Stimulated activated effector memory CD8-positive, alpha-beta T cell treated with anti-CD3 and anti-CD28 coated beads, Interleukin-12 subunit alpha, Interleukin-12 subunit beta, amount 100 ng/mL, for 72 hours (primary cell): ENCODE measurements at places on chromosomes 16 and 17.
A peak's percentile ranks its signal among the peaks of the same experiment; 100 is the strongest.

DNA sequence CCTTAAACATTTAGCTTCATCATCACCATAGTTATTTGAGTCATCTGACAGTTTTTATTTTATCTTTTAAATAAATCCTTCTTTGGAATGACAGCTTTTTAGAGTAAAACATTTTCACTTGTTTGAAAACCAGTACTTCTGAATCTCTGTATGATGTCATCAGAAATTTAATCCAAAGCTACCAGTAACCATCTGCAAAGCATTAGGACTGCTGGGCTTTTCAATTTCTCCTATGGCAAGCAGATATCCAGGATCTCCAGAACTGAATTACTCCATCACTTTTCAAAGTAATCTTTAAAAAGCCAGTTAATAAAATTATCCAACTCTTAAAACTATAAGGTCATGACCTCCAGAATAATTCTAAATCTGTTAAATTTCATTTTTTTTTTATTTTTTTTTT, 51.5 kb downstream of the CHCT1 start:
- DNase-seq, result no peak

DNA sequence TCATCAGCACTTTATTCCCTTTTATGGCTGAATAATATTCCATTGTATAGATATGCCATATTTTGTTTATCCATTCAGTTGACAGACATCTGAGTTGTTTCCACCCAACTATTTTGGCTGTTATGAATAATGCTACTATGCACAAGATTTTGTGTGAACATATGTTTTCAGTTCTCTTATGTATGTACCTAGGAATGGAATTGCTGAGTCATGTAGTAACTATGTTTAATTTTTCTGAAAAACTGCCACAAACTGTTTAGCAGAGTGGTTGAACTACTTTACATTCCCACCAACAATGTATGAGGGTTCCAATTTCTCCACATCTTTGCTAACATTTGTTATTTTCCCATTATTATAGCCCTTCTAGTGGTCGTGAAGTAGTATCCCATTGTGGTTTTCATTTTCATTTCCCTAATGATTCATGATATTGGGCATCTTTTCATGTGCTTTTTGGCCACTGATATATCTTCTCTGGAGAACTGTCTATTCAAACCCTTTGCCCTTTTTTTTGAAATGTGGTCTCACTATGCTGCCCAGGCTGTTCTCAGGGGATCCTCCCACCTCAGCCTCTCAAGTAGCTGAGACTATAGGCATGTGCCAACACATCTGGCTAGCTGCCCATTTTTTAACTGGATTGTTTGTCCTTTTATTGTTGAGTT, 26.3 kb downstream of the SMURF2 start:
- peak; percentile 60 for DNase-seq

GRCh38 chr16:27199736-27200135, 3.6 kb upstream of the KDM8 start:
- peak; percentile 53 for DNase-seq

- DNase-seq, result no peak
Measured at GRCh38 chr16:83068686-83069085, 441.9 kb downstream of the CDH13 start.

DNA sequence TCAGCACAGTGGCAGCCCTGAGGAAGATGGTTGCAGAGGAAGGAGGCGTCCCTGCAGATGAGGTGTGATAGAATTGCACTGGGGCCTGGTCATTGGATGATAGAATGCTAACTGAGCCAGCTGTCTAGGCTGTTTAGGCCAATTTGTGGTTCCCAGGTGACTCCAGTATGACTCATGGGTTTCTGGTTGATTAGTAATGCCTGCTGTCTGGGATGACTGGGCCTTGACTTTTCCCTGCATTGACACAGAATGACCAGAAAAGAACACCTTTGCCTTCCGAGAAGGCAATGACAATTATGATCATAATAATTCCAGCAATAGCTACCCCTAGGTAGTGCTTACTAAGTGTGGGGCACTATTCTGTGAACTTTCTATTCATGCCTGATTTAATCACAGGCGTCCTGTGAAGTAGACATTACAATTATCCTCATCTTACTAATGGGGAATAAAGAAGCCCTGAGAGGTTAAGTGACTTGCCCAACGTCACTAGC, 31.5 kb downstream of the USP43 start:
- peak; percentile 60 for DNase-seq

DNA sequence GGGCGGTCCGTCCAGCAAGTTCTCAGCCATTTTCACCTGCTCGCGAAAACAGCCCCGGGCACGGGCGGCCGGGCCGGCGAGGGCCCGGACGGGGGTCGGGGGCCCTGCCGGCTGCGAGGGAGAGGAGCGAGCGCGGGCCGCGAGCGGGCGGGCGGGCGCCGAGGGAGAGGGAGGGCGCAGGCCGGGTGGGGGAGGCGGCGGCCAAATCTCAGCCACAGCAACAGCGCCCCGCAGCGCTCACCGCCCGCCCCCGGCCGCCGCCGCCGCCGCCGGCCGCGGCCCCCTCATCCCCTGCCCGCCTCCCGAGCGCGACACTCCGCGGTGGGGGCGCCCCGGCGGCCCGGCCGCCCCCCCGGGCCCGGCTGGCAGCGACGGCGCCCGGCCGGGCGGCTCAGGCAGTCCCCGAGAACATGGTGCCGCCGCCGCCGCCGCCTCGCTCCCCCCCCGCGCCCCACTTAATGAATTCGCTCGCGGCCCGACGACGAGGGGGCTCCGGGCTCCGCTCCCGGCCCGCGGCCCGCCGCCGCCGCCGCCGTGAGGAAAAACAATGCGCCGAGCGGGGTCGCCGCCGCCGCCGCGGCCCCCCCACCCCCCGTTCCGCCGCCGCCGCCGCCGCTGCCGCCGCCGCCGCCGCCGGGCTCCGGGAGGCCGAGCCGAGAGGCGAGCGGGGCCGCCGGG, 487 bp downstream of the CREBBP start:
- DNase-seq, result peak; percentile 59

- DNase-seq, result no peak
Measured at GRCh38 chr16:53946746-53947386, 242.9 kb downstream of the FTO start.

- no peak for DNase-seq
Measured at GRCh38 chr17:46046957-46047356, 47.9 kb downstream of the STH start.

DNA sequence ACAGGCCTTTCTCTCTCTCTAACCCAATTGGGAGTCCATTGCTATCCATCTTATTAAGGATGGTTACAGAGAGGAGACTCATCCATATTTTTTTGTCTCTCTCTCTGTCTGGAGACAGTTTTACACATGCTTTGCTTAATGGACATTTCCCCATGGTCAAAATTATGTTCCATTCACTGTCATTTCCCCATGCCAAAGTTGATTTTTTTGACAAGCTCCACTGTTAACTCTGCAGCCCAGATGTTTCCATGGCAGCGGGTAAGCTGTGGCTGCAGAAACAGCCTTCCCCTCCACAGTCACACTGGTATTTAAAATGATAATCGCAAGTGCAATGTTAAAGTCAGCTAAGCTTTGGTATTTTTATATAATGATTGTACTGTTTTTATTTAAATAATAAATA, 63.9 kb upstream of the HLF start:
- no peak for DNase-seq

DNA sequence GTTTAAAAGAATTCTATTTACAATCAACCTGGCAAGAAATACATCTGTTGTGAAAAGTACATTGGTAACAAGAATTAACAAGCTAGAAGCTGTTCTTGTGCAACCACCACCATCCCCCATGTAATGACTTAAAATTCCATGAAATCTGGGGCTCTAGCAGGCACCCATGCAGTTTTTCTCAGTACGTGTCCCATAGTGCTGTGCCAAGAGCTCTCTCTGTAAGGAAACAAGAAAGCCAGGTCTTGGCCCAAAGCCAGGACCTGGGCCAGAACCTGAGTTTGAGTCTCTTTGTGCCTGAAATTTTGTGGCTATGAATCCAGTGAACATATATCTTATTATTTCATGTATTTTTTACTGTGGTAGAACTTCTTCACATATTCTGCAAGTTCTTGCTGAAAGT, 46.6 kb downstream of the NUP93 start:
- peak; percentile 29 for DNase-seq

GRCh38 chr16:8828541-8829165, 31.0 kb downstream of the PMM2 start:
- no peak for DNase-seq

- DNase-seq, result no peak
Measured at GRCh38 chr17:35099908-35100307, 19.8 kb downstream of the RAD51D start.

DNA sequence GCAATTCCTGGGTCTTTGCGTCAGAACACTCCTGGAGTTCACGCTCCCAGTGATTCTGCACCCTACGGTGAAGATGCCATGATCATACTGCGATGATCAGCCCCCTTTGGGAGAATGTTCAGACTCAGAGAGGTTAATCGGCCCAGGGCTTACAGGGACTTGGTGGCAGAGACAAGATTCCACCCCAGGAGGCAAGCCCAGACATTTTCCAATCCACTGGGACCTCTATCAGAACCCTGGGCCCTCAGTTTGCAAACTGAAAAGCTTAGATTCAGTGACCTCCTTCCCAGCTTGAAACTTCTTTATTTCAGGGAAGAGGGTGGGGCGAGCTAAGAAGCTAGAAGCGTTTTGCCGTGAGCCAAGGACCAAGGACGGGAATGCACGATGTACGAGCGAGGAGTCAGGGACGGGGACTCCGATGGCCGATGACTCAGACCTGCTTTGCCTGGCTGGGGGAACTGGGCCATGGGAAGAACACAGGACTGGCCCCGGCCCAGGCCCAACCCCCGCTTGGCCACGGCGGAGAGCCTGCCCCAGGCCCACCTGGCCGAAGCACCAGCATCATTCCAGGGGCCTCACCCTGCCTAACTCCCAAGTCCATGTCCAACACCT, 34.7 kb downstream of the SOCS3 start:
- no peak for DNase-seq

DNA sequence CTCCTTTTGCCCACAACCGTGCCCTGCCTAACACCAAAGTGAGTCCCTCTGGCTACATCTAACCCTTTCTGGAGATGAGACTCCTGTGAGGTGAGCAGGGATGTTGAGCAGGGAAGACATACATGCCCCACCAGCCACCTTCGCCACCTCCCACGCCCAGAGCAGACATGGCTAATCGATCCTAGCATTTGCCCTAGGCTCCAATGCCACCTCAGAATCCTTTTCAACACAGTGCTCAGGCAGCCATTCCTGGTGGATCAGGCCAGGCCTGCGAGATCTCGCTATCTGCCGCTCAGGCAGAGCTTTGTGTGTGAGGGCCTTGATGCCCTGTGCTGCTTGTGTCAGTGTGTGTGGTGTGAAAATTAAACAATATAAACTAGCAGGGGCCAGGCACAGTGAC, 21.0 kb downstream of the SCGB1C2 start:
- no peak for DNase-seq

GRCh38 chr16:81816351-81816750, 37.3 kb downstream of the PLCG2 start:
- no peak for DNase-seq

DNA sequence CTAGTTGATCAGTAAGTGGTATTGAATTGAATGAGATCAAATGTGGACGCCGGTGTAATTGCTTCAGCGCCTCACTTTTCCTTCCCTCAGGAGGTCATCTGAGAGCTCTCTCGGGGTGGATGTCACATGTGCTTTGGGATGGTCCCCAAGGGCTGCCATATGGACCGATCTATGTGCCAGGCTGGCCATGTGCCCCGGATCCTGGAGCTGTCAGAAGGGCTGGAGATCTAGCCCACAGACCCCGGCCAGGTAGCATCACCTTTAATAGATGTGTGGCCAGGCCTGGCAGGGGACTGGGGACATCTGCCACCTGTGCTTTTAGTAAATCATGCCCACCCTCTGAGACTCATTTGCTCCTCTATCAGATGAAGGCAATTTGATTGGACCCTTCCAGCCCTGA, 95.3 kb upstream of the CRHR1 start:
- DNase-seq, result no peak

GRCh38 chr16:14202697-14203096, 131.6 kb downstream of the MRTFB start:
- DNase-seq, result no peak

DNA sequence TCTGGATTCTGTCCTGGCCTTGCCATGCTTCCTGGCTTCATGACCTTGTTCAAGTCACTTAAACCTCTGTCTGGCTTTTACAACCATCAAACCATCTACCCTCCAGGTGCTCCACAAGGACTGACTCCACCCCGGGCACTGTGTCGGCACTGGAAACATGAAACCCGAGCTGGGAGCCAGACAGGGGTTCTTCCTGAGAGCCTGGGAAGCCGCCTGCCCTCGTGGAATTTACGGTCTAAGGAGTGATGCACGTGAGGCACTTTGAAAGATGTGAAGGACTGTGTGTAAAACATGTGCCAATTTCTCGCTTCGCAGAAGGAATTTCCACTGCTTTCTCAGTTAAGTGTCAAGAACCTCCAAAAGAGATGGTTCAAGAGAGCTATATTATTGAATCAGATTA, 11.6 kb downstream of the CDK5R1 start:
- DNase-seq, result no peak

GRCh38 chr17:39404542-39405378, 3.3 kb upstream of the FBXL20 start:
- DNase-seq, result peak; percentile 60

DNA sequence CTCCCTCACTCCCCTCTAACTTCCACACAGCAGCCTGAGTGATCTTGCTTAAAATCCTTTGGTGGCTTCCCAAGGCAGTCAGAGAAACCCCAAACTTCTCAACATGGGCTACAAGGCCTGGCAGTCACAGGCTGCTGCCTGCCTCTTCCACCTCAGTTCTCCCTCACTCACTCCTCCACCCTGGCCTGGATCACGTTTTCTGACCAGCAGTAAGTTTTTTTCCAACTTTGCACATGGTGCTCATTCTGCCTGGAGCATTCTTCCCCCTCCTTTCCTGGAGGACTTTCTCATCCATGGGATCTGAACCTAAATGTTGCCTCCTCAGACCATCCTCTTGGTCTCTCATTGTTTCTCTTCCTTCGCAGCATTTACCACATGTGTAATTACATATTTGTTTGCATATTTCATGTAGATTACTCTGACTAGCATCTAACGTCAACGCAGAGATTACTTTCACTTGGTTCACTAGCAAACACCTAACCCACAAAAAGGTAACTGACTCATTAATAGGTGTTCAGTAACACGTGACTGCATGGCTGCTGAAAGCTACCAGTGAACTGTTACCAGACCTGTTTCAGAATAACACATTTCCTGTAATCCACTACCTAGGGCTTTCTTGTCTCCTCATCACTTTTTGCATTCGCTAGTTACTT, 17.1 kb downstream of the GNA13 start:
- DNase-seq, result no peak

DNA sequence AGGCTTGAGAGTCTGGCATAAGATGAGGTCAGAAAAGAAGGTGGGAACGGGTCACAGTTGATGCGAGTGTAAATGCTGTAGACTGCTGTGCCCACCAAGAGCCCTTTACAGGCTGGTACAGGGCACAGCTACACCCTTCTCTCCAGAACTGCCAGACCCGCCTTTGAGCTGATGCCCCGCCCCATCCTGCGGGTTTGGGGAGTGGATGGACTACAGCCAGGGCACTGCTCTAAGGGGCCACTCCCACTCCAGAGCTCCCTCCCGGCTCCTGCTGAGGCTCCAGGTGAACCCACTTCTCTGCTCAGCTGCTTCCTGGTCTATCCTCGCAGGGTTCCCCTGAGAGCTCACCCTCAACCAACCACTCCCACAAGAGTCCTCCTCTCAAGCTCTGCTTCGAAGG, 12.3 kb downstream of the MEIOB start:
- no peak for DNase-seq
